ENCODE measurements at places on chromosomes 2 and 18.

DNA sequence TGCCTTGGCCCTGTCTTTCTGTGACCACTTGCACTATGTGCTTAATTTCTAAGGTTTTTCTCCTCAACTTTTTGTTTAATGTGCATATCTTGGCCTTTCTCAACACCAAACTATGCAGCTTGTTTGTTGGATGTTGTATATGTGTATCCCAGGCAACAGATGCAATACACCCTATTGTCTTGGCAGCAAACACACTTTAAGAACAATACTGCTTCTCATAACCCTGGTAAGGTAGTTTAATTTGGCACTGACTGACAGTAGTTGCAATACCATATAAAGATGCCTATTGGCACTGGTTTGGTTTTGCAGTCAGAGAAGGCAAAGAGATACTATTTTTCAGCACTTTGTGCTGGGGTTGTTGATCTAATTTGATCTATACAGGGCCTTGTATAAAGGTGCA, 360.7 kb upstream of the CWC22 start:
- DNase-seq = no peak

DNA sequence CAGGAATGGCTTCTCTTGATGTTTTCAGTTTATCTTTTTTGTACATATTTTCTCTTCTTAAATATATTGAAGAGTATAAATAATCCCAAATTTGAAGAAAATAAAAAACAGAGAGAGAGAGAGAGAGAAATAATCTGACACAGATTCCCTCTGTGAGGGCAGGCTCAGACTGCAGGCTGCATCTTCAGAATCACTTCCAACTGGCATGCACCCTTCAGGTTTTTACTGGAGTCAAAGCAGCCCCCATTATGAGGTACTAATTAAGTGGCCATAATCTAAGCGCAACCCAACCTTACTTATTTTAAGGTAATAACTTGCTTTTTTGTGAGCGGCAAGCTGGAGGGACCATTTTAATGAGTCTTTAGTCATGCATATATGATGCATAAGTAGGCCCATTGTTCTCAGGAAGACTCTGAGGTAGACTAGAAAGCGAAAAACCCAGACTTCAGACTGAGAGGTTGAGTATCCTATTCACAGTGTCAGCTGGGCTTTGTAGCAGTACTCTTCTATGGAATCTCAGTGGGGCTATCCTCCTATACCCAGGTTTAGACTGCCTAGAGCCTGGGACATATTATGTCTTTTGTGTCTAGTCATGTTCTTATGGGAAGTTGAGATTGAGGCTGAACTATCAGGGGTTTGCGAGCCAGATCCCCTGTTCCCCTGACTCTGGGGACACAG, 167.4 kb downstream of the SP3 start:
- DNase-seq = no peak

DNA sequence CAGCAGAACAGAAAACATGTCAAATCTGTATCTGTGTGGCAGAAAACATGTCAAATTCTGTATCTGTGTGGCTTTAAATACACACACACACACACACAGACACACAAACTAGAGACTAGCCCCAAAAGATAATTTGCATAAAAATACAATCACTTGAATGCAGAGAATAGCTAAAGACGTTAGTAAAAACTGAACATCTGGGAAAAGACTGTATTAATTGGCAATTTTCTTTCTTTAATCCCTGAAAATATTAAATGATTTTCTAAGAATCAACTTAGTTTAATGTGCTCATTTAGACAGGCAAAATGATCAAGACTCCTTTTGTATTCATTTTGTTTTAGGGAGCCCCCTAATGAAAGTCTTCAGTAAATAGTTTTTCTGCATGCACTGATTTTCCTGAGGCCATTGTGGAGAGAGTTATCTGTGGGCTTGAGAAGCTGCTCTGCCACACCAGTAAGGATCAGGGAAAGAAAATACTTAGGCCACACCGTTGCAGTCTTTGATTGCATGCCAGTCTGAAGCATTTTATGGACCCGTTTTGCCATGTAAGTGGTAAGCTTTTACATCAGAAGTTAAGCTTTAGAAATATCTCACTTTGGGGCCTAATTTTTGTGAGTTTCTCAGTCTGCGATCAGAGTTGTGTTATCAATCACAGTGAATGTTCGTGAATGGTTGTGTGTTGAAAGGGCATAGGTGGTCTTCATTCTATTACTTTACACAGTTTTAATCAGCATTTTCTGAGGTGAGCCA, 2.2 kb downstream of the SPATS2L start:
- DNase-seq = no peak

- peak; percentile 33 for DNase-seq
Observed at GRCh38 chr18:80159713-80160636, 50.9 kb downstream of the ADNP2 start.

GRCh38 chr2:86036669-86037138, 69.0 kb downstream of the POLR1A start:
- no peak for DNase-seq

Data from erythroblast (primary cell).